ENCODE measurements at places on chromosomes 3 and 15.

DNA sequence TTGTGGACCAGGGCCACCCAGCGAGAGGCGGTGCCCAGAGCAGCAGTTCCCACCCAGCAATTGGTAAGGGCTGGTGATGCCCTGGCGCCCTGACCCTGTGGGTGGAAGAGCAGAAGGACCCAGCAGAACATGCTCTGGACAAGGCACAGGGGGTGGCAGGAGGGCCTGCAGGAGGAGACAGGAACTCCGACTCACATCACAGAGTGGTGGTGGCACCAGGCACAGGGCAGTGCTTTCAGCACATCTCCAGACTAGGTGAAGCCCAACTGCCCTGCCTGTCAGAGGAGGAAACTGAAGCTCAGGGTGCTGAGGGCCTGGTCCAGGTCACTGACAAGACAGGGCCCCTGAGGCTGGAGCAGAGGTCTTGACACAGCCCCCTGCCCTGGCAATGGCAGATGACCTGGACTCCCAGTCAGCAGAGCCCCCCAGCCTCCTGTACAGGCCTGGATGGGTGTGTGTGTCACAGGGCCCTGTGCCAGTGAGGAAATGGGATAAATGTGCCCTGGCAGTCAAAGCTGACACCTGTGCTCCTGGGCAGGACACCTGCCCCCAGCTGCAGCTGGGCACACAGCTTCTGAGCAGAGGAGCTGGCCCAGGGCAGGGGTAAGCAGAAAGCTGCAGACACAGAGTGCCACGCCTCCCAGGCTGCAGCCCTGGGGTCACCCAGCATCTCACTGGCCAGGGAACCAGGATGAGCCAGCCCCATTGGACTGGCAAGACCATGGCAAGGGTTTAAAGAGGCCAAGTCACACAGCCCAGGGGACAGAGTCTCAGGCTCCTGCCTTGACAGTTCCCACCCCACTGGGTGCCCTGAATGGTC, 11.4 kb downstream of the KLF15 start:
- no peak for DNase-seq

- DNase-seq: peak; percentile 19
These were observed 5.9 kb upstream of the ADGRG7 start for GRCh38 chr3:100603469-100603868.

DNA sequence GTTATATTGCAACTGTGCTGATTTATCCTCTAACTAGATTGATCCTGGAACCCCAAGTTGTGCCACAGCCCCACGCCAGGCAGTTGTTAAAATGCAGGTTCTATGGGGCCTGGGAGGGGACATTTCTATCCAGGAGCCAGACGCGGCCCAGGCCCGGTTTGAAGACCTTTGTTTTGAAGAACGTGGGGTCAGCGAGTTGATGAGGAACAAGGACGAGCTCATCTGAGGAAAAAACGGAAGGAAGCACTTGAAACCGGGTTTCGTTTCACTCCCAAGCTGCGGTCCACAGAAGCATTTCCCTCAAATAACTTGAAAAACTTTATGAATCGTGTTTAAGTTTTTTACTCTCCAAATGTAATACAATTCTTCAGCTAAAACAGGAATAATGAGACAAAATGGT, 76.4 kb downstream of the CHSY1 start:
- no peak for DNase-seq

DNA sequence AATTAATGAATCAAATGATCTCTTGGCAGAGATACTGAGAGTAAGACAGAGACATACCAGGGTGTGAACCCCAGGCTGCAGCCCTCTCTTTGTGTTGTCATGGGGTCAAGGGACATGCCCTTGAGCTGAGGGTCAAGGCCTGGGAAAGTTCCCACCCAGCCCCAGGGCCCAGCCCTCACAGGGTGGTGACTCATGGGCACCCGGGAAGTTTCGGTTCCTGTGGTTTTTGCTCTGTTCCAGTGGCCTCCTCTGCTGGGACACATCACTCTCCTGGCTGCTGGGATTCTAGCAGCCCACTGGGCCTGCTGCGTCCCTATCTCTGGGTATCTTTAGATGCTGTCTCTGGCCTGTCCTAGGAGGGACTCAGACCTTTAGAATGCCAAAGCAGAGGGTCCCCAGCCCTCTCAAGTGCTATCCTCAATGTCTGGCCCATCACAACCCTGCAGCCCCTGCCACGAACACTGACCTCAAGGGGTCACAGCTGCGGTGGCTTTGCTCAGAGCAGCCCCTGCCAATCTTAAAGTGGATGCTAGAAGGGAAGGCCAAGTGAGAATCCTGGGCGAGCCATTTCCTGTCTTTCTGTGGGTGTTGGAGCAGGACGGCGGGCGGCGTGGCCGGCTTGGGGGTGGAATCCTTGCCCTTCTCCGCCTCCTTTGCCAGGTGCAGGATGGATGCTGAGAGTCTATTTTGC, 148.4 kb upstream of the TLE3 start:
- no peak for DNase-seq

- no peak for DNase-seq
These were observed 104.5 kb downstream of the LSAMP start for GRCh38 chr3:116340680-116341216.
